ENCODE measurements at places on chromosomes 5 and 9.

- DNase-seq = no peak
Observed at GRCh38 chr5:137024044-137024443, 475.1 kb downstream of the SPOCK1 start.

DNA sequence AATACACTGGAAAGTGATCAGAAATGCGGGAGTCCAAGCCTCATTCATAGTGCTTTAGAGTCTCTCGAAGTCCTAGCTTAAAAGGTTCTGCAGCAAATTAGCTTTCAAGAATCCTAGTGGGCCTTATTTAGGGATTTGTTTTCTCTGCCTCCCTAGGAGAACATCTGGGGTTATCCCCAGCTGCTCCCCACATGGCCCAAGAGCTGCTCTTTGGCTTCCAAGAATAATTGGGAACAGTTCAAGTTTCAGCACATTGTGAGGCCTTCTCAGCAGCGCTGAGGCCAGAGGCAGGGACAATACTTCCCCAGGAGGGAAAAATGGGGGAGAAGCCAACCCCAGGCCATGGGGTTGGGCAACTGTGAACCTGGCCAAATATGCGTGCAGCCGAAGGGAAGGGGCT is 108.7 kb downstream of the LIFR start:
- DNase-seq = no peak

DNA sequence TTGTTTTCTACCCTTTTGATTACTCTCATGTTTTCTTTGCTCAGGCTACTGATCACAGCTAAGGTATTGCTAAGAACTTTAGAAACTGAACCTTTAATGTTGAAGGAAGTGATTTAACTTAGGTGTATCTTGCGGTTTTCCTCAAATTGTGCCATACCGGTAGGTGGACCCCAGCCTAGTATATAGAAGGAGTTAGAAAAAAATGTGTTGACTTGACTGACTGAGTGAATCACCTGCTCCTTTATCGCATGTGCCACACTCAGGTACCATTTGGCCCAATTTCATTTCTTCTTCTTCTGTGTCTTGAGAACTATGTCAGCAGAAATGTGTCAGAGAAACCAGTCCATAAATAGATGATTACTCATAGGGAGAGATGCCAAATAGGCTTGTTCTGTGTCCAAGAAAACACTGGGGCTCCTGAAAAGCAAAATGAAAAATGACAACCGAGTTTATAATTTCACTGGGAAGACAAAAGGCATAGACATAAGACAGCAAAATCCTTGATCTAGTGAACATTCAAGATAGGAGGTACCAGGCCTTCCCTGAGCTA is 19.4 kb downstream of the PLPPR1 start:
- no peak for DNase-seq

DNA sequence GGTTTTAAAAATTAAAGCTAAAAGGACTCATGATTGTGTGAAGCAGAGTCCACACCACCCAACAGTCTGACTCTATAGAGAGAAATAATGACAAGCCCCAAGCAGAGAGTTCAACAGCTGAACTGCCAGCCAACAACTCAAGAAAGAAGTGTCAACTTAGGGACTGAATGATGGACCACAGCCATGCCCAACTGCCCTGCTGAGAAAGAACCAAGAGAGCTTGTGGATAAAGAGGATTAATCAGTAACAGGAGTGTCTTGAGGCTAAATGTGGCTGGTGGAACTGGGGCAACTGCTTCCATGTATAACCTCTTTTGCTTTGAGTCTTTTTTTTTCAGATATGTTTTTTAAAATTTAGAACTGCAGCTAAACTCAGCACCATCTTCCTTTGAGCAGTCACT is 109.3 kb downstream of the HSD17B3 start:
- DNase-seq = no peak

DNA sequence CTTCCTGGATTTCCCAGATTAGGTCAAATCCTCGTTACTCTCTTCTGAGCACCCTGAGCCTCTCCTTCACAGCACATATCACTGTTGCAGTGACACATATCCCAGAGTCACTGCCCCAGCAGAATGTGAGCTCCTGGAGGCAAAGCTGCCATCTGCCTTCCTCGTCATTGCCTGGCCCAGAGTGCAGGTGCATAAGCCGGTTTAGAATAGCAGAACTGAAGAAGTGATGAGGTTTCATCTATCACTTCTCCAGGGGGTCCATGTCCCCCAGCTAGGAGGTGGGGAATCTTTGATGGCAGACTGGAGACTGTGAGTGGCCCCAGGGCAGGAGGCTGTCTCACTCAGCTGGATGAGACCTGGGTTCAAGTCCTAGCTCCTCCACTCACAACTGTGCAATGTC is 25.8 kb downstream of the NIPAL4 start:
- DNase-seq = no peak
